ENCODE measurements at places on chromosomes 1 and 21.

- DNase-seq = no peak
Observed at GRCh38 chr1:234997896-234998741, 130.5 kb downstream of the TOMM20 start.

- peak; percentile 11 for DNase-seq
Observed at GRCh38 chr1:114979278-114979891, 50.2 kb upstream of the TSHB start.

- DNase-seq = no peak
Observed at GRCh38 chr1:23561813-23562100, 2.5 kb upstream of the ID3 start.

DNA sequence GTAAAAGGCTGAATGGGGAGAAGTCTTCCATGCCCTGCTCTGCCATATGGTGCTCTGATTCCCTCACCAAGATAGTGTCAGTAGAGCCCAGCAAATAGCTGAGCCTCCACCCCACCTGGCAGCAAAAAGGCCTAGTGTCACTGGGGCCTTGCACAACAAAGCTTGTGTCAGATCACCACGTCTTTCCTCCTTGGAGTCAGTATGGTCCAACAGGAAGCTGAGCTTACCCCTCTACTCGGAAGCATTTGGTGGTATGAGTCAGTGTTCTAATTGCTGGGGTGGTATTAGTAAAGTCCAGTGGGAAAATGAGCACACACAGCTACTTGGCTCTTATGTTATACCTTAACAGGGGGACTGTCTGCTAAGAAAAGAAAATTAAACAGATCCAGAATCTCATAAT, 18.7 kb upstream of the RRP15 start:
- DNase-seq = no peak

DNA sequence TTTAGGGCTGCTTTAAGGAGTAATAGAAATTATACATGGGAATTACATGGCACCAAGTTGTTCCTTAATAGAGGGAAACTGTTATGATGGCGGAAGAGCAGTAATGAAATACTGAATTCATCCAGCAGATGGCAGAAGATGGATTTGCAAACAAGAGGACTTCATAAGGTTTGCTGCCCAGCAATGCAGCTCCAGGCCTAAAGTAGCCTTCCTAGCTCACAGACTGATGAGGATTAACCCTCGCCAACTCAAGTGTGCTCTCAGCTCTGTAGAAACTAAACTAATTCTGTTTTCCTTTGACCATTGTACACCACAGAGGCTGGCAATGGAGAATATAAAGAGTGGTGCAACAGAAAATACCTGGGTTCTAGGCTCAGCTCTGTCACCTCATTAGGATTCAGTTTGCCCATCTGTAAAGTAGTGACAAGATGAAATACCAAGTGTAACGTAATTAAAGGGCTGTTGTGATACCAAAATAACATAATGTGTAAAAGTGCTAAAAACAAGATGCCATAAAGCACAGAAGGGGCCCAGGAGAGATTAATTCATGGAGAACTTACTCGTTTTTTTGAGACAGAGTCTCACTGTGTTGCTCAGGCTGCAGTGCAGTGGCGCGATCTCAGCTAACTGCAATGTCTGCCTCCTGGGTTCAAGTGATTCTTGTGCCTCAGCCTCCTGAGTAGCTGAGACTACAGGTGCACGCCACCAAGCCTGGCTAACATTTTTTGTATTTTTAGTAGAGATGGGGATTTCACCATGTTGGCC, 102.4 kb upstream of the SERBP1 start:
- DNase-seq = peak; percentile 67

DNA sequence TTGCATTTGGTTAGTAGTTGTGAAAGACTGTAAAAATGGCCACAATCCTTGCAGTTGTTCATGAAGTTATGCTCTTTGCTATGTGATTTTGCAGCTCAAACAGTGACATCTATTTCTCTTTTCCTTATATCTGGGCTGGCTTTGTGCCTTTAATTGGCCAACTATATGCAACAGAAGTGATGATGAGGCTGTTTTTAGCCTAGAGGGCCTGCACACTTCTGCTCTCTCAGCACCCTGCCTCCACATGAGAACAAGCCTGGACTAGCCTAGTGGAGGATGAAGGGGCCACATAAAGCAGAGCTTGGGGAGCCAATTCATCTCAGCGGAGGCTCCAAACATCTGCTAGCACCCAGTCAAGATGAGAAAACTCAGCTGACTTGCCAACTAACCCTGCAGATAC, 339.8 kb downstream of the OMA1 start:
- no peak for DNase-seq

DNA sequence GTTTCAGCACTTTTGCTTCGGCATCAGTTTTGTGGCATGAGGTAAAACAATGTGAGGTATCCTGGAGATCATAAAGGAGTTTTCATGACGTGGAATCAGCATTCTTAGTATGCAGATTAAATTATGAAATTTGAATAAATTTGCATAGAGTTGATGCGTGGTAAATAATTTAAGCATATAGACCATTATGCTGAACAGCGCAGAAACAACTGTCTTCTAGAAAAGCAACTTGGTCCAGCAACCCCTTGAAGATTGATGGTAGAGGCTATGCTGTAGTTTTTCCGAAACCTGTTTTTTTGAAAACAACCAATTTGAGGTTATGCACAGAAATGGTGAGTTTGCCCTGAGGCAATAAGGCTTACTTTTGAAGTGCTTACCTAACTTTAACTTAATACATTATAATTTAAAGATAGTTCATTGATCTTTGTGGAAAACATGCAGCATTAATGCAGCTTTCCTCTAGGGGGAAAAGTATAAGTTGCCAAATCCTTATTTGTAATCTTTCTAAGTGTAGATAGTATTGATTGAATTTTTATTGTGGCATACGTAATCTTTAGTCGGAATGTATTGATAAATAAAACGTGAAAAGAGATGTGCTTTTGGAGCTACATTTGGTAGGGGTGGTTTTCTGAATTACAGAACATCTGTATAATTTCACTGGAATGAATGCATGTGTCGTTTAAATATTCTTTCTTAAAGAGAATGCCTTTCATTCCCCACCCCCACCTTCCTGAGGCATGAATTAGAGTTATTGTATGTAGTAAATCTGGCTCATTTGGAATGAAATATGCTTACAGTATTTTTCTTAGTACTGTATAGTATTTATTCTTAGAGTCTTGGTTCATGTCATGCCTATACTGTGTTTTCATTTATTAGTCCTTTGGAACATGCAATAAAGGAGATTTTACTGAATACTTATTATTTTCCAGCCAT, 3.8 kb downstream of the PRDM2 start:
- no peak for DNase-seq

GRCh38 chr1:71037066-71037465, 10.6 kb downstream of the PTGER3 start:
- DNase-seq = no peak

GRCh38 chr1:37498872-37499617, 15.5 kb downstream of the MEAF6 start:
- no peak for DNase-seq

- no peak for DNase-seq
Observed at GRCh38 chr1:157084720-157085119, 14.9 kb downstream of the ETV3L start.

DNA sequence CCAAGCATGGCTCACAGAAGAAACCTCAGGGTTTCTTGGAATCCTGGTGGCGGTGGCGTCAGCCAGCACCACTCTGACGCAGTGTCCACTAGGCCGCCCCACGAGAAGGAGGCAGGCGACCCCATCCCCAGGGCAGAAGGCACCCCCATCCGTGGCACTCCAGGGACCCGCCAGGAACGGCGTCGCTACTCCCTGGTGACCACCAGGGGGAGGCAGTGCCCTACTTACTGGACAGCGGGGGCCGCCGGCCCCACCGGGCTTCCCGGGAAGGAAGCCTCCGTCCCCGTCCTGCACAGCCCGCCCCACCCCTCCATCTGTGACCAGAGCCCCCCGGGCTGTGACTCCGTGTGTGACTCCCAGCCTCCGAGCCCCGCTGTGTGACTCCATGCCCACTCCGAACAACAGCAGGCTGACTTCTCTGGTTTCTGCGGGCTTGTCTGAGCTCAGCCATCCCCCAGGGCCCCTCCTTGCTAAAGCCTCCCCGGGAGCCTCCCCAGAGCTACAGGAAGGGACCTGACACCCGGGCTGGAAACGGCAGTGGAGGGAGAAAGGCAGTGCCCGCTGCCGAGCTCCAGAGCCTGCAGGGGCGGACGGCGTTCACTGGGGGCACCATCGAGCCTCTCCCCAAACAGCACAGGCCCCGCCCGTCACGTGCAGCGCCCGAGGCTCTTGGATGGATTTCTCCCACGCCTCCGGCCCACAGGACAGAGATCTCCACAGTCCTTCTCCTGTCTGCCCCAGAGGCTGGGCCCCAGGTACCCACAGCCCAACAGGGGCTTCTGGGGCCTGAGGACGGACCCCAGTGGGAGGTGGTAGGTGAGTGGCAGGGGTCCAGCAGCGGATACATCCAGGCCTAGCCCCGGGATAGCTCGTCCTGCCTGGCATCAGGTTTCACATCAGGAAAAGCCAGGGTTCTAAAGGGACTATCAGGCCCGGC, 21.1 kb downstream of the KIF17 start:
- DNase-seq = peak; percentile 84

GRCh38 chr1:201190624-201191051, at the start of gene IGFN1:
TSS of gene IGFN1 (plus strand) at chr1:201190824. CDS start at chr1:201193294, 2,470 bp downstream.
- no peak for DNase-seq

DNA sequence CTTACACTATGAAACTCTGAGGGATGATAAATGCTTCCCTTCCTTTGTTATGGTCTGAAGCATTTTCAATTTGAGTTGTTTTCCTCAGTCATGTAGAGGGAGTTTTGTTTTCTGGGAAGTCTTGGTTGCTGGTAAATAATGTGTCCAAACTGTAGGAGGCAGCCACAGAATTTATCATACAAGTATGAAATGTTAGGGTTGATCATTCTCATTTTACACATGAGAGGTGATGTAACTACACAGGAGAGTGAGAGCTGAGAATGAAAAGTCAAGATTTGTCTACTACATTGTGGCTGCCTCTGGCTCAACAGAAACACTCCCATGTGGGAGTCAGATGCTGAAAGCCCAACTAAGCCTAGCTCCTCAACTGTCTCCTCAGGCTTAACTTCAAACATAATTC, 182.5 kb upstream of the SGIP1 start:
- no peak for DNase-seq

- DNase-seq = no peak
Observed at GRCh38 chr1:85065550-85065949, 17.2 kb upstream of the MCOLN3 start.

DNA sequence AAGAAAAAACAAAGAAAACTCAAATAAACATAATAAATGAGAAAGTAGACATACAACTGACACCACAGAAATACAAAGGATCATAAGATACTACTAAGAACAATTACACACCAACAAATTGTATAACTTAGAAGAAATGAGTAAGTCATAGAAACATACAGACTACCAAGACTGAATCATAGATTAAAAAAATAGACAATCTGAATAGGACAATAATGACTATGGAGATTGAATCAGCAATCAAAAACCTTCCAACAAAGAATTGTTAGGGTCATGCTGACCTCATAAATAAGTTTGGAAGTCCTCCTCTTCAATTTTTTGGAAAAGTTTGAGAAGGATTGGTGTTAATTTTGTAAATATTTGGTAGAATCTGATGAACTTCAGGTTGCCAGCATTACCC, 159.0 kb downstream of the PTBP2 start:
- no peak for DNase-seq

DNA sequence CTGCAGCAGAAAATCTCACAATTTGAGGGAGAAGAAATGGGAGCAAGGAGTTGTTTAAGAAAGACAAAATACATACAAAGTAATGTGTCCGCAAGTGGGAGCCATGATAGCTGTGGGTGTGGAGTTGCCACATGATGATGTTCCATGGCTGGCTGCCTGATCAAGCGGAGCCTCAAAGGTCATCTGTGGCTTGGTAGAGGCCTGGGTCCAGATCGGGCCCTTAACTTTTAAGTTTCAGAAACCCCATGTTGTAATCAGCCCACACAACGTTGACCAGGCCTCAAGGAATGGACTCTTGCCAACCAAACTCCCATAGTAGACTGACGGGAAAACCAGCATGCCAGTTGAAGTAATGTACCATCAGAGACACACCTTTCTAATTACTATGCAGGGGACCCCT, 64.7 kb upstream of the ANGPTL1 start:
- DNase-seq = no peak

GRCh38 chr1:172308577-172308976, 111.9 kb upstream of the C1orf105 start:
- no peak for DNase-seq

- DNase-seq = no peak
Observed at GRCh38 chr1:76012341-76013205, 62.0 kb upstream of the ST6GALNAC3 start.

DNA sequence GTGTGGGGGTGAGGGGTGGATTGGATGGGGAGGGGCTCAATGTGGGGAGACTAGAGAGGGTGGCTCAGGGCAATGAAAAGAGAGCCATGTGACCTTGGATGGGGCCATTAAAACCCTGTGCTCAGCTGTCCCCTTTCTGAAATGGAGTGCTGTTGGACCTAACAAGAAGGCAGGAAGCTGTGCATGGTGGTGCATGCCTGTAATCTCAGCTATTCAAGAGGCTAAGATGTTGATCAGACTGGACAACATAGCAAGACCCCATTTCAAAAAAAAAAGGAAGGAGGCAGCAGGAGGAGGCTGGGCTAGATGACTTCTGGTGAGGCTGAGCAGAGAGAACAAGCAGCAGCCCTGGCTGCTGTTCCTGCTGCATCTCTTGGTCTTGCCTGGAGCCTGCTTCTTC, 7.0 kb downstream of the OPRD1 start:
- no peak for DNase-seq

DNA sequence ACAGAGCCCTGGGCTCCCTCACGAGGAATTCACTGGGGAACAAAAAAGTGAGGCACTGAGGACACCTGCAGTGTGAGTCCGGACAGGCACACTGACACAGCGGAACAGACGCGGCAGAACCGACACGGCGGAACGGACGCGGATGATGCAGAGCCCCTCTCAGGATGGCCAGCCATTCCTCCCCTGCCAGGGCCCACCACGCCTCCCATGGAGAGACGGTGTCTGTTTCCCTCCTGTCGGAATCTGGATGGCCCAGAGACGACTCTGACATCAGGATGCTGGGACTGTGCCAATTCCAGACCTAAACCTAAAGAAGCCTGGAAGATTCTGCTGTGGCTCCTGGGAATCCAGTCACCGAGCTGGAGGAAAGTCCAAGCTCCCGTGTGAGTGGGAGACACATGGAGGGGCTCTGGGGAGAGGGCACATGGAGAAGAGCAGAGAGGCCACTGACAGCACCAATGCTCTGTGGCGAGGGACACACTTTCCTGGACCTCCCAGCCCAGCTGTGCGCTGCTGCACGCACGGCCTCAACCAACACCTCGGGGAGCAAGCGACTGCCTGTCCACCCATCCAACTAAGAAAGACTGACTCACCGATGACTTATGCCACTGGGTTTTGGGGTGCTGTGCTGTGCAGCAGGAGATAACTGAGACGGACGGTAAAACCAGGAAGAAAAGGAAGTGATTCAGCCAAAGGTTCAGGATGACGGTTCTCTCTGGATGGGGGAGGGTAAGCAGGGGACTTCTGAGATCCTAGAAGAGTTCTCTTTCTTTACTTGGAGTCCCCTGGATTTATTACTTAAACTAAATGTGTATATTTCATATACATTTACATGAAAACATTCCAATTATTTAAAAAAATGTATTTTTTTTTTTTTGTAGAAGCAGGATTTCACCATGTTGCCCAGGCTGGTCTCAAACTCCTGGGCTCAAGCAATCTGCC, 23.3 kb downstream of the ZBTB17 start:
- DNase-seq = peak; percentile 79
